ENCODE measurements at places on chromosomes 5 and 9.

DNA sequence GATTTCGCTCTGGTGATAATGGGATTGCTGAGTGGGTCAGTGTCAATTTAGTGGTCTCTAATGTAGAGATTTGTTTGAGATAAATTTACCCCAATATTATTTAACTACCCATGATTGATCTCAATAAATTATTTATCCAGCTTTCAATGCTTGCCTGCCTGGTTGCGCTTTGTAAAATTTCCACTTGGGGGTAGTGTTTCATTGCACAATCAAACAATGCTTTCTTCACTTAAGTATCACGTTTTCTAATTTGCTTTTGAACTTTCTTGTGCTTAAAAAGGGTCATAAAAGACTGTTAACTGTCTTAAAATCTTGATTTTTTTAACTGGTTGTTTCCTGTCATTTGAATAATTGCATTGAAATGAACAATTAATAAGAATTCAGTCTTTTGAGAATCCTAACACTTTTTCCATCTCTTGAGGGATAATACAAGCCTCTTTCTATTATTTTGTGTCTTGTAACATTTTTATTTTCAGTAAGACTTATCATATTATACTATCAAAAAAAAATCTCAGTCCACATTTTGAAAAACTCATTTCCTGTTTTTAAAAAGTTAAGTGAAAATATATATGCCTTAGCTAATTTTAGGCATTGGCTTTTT lies 18.7 kb downstream of the HSD17B4 start:
- DNase-seq: peak; percentile 72

GRCh38 chr5:5793242-5794117 lies 371.0 kb downstream of the ICE1 start:
- DNase-seq: no peak

GRCh38 chr9:90287567-90288274 lies 354.9 kb downstream of the DIRAS2 start:
- DNase-seq: no peak

DNA sequence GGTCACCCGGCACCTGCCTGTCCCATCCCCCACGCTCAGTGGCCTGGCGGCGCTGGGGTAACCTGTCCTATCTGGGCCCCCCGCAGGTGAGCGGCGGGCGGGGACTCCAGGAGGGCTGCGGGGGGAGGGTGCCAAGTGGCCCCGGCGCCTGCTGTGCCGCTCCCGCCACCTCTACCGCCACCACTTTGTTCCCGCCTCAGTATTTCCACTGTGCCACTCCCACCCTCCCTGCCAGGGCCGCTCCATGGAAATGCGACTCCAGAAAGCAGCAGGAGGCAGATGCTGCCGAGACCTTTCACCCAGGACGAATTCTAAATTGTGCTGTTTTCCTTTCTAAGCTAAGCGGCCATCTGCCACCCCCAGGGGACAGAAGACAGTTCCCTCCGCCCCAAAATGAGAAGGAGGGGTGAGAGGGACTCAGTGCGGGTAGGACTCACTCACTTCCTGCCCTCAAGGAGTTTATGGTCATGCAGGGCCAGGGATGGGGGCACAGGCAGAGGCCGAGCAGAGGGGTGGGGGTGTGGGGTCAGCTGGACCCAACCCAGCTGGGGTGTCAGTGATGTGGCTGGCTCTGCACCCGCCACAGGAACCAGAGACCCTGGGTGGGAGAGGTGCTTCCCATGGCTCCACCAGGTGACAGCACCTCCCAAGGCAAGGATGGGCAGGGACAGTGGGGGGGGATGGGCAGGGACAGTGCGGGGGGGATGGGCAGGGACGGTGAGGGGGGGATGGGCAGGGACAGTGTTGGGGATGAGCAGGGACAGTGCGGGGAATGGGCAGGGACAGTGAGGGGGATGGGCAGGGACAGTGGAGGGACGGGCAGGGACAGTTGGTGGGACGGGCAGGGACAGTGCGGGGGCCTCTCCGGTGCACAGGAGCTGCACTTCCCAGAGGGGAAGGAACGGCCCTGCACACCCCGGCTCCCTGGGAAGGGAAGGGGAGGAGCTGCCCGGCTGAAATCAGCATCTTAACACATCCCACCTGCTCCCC lies 17.8 kb downstream of the NOTCH1 start:
- DNase-seq: peak; percentile 46

DNA sequence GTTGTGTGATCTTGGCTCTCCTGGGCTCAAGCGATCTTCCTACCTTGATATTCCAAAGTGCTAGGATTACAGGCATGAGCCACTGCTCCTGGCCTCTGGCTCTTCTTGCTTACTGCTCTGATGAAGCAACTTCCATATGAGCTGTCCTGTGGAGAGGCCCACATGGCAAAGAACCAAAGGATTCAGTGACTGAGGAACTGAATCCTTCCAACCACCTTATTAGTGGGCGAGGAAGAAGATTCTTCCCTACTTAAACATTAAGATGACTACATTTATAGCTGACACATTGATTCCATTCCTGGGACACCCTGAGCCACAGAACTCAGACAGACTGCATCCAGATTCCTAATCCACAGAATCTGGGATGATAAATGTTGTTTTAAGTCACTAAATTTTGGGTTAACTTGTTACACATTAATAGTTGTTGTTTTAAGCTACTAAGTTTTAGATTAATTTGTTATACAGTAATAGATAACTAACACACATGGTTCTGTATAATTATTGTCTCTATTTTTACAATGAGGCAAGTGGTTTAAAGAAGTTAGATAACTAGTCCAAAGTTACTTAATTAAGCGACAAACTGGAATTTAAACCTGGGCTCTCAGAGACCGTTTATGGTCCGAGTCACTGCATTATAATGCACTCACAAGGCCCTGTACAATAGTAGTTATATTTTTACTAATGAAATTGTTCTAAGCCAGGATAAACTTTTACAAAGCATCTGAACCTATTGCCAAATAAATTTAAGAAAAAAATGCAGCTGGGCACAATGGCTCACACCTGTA lies 16.7 kb upstream of the SLCO4C1 start:
- no peak for DNase-seq

DNA sequence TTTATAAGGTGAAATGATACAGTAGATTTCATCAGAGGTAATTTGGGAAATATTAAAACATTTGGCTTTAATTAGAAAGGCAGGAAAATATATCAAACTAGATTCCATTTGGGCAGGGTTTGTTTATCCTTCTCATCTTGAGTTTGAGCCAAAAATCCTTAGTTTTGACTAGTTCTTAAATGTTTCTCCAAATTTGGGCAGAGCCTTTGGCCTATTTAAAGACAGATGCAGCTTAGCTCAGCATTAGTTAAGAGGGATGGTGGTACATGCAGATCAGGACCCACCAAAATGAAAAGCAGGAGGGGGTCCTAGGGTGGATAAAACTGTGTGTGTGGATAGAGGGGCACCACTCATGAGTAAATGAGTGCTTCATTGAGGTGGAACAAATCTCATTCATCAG lies 20.3 kb upstream of the ARRDC3 start:
- no peak for DNase-seq

GRCh38 chr5:44267909-44268308 lies 121.3 kb downstream of the FGF10 start:
- DNase-seq: no peak

- DNase-seq: peak; percentile 78
These were observed 2.1 kb upstream of the TRMO start for GRCh38 chr9:97924386-97924785.

- peak; percentile 56 for DNase-seq
These were observed 379.8 kb downstream of the TRIM36 start for GRCh38 chr5:114789773-114790402.

Data from hematopoietic multipotent progenitor cell treated with erythropoietin and hydrocortisone succinate and interleukin-3 and kit ligand, for 4 days (in vitro differentiated cells).